Hematopoietic multipotent progenitor cell treated with erythropoietin and hydrocortisone succinate and interleukin-3 and kit ligand, for 17 days (in vitro differentiated cells): ENCODE measurements at places on chromosomes 2 and 18.

GRCh38 chr18:11050966-11051365 lies 98.4 kb downstream of the PIEZO2 start:
- no peak for DNase-seq

DNA sequence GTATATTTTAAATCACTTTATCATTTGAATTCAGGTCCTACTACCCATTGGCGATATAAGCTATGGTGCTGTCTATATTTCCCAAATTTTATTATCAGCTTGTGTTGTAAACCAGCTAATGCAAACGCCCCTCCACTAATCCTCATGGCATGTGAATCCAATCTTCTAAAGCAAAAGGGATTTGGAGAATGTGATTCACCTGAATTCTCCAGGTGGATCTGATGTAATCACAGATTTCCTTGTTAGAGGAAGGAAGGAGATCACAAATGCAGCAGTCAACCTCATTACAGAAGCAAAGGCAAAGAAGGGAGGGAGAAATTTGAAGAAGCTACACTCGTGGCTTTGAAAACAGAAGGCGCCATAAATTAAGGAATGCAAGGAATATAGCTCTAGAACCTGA lies 431.1 kb upstream of the CDH19 start:
- no peak for DNase-seq

GRCh38 chr2:38245114-38245641 lies 131.9 kb downstream of the ATL2 start:
- no peak for DNase-seq

GRCh38 chr2:162277381-162277780 lies 34.1 kb upstream of the FAP start:
- DNase-seq, result no peak

DNA sequence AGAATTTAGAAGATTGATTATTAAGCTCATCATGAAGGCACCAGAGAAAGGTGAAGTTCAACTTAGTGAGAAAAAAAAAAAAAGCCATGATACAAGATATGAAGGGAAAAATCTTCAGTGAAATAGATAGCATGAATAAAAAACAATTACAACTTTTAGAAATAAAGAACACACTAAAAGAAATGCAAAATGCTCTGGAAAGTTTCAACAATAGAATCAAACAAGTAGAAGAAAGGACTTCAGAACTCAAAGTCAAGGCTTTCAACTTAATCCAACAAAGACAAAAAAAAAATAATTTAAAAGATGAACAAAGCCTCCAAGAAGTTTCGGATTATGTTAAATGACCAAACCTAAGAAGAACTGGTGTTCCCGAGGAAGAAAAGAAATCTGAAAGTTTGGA lies 105.5 kb downstream of the GRB14 start:
- DNase-seq, result no peak

GRCh38 chr2:119214453-119215037 lies 9.1 kb upstream of the STEAP3 start:
- no peak for DNase-seq

DNA sequence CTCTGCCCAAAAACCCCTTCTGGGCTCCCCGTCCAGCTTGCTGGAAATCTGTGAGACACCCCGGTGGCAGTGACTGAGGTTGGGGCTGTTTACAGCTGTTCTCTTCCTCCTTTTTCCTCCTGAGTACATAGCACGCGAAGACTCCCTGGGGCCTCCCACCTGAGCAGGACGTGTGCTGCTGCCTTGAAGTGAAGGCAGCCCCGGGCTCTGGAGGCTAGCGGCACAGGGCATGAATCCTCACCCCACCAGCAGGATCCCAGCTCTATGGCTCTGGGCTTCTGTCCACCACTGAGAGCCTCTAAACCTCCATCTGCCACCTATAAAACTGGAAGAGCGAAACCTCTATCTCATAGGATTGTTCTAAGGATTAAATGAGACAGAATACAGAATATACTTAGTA lies 182.5 kb downstream of the TMEM163 start:
- no peak for DNase-seq

DNA sequence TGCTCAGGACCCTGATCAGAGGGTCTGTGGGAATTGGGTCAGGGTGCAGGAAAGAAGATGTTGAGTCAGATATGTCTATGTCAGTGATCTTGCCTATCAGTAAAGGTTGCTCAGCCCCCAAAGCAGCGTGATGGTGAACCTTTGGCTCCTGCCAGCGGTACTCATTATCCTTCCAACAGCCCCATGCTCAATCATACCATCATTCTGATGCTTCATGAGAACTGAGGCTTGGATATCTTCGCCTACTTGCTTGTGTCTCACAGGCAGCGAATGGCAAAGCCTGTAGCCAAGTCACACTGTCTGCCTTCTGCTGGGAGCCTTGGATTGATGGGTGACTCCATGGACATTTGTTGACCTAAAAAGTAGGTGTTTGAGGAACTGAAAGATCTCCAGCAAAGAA lies 19.0 kb upstream of the TMEM214 start:
- no peak for DNase-seq

- no peak for DNase-seq
Observed at GRCh38 chr2:113967272-113967671, 77.4 kb downstream of the ACTR3 start.

GRCh38 chr2:40037303-40037702 lies 258.2 kb upstream of the THUMPD2 start:
- DNase-seq, result no peak

DNA sequence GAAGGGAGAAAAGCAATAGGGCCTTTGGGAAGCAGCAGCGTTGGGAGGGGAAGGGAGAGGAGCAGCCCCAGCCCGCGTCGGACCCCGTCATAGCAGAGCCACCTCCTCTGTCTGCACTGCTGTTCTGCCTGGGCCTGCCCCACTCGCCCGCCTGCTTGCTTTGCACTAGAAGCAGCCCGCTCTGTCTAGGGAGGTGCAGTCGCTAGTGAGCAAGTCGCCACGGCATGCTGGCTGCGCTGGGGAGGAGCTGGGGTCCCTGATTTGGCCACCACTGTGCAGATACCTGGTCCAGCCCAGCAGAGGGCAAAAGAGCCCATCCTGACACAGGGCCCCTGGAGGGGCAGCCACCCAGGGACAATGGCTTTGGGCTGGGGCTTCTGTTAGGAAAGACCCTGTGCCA lies 8.0 kb upstream of the TMEM214 start:
- DNase-seq, result no peak

GRCh38 chr2:209499069-209499468 lies 75.2 kb downstream of the MAP2 start:
- no peak for DNase-seq

- no peak for DNase-seq
Observed at GRCh38 chr2:31940920-31941319, 69.9 kb downstream of the MEMO1 start.

DNA sequence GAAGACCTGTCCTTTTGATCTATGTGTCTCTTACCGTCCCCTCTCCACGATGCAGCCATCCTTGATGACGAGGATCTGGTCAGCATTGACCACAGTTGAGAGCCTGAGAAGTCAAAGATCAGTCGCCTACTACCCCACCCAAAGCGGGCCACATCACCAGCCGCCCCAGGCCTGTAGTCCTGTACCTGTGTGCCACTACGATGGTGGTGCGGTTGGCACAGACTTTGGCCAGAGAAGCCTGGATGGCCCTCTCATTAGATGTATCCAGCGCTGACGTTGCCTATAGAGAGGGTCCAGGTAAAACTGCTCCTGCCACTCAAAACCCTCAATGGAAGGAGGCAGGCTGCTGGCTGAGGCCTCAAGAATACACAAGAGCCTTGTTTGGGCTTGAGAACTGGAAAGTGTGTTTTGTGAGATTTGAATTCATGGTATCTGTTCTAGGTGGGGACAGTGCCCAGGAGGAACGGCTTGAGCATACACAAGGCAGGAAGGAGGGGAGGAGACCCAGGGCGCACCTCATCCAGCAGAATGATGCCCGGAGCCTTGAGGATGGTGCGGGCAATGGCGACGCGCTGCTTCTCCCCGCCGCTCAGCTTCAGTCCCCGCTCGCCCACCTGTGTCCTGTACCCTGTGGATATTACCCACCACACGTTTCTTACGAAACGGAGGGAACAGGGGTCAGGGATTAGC lies 3.8 kb downstream of the ZFAND2B start:
- DNase-seq, result peak; percentile 5

- DNase-seq, result no peak
Observed at GRCh38 chr2:137321566-137321965, 556.2 kb downstream of the THSD7B start.

DNA sequence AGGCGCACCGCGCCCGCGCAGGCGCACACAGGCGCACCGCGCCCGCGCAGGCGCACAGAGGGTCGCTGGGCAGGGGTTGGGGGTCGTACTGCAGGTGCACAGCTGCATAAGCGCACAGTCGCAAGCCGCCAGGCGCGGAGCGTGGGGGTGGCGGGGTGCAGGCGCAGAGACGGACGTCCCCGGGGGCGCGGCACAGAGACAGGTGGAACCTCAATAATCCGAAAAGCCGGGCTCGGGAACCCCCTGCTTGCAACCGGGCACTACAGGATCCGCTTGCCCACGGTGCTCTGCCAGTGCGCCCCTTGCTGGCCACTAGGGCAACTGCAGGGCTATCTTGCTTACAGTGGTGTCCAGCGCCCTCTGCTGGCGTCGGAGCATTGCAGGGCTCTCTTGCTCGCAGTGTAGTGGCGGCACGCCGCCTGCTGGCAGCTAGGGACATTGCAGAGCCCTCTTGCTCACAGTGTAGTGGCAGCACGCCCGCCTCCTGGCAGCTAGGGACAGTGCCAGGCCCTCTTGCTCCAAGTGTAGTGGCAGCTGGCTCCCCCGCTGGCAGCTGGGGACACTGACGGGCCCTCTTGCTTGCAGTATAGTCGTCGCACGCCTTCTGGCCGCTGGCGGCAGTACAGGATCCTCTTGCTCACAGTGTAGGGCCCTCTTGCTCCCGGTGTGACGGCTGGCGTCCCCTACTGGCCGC lies 34.9 kb downstream of the FAM110C start:
- DNase-seq, result peak; percentile 28

DNA sequence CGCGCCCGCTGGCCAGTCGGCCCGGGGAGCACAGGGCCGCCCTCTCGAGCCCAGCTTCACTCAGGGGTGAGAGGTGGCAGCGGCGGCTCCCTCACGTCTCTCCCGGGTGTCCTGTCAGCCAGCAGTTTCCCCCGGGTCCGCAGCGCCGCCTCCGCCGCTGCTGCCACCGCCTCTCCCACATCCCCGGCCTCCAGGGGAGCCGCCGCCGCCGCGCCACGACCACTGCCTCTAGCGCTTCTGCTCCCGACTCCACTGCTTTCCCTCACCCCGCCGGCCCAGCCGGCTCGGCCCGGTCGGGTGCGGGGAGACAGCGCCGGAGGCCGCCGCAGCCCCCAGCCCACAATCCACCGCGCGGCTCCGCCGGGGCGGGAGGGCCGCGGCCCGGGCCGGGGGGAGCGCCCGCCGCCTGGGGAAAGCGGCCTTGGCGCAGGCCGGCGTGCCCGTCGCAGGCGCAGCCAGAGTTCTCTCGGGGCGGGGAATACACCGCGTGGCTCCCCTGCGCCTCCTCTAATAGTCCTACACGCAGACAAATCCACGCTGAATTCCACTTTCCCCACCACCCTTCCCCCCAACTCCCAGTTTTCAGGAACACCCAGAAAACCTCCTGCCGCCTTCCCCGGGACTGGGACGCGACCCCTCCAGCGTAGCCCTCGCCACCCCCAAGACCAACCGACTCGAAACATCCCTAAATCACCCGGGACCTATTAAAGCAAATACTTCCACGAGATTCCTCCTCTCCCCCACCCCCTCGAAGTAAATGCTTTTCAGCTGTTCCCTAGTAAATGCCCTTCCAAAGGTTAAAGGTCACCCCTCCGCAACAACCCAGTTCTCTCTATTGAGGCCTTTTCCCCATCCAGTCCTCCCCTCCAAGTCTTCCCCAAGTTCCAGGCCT lies at the start of gene VPS54:
Gene VPS54 (minus strand): TSS at position 346 of the 892 bp plus-strand sequence. CDS start 35,429 bp downstream, outside the sequence.
- peak; percentile 21 for DNase-seq

DNA sequence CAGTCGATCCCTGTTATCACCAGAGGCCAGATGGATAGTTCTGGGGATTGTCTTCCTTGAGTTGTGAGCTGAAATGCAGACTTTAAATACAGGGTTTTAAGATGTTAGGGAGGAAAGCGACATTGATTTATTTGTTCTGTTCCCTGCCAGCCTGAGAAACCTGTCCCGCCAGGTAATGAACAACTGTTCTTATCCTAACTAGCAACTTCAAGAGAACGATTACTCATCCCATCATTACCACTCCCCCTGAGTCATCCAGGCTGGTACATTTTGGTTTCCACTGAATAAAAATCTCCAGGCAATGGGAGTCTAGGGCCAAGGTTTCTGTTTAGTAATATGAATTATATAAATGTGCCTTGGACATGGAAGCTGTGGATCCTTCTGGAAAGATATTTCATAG lies 131.2 kb downstream of the LYPD6B start:
- no peak for DNase-seq
